ENCODE measurements at places on chromosomes 16 and 17.

DNA sequence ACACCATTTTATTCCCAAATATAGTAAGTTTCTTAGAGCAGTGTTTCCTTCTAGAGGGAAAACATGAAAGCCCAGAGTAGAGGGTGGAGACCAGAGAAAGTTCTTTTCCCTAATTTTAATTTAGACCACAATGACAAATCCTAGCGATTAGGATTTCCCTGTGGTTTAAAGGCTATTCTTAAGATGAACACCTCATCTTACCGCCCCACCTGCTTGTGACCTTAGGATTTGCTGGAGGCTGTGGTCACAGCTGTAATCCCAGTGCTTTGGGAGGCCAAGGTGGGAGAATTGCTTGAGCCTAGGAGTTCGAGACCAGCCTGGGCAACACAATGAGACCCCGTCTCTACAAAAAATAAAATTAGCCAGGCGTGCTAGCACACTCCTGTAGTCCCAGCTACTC is 51.1 kb downstream of the GPRC5B start:
- DNase-seq = no peak

DNA sequence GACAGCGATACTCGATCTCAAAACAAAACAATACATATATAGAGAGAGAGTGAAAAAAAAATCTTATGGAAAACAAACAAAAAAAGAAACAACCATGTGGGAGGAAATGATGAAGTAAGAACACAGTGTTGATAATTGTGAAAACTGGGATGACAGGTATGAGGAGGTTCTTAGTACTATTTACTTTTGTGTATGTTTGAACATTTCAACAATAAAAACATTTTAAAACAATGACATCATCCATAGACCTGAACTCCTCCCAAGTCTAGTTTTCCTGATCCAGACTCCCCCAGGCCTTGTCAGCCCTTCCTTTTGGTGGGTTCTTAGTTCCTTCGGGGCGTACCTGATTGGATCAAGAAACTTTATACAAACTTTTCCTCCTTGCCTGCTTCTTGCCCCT is 51.7 kb downstream of the CCDC42 start:
- no peak for DNase-seq

DNA sequence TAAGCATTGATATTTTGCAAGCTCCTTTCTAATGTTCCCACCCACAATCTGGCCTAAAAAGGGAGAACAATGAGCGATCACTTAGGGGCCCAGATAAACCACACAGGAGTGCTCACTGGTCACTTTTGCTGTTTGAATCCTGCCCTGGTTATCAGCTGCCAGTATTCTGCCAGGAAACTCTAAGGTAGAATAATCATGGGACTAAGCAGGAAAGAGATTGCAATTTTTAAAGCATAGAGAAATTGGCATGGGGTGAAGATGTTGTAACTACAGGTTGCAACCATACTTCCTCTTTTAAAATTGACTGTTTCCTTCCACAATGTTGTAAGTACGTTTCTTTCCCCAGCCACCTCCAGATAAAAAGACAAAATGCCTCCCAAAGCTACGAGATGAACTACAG is 251.2 kb upstream of the CDH11 start:
- no peak for DNase-seq

DNA sequence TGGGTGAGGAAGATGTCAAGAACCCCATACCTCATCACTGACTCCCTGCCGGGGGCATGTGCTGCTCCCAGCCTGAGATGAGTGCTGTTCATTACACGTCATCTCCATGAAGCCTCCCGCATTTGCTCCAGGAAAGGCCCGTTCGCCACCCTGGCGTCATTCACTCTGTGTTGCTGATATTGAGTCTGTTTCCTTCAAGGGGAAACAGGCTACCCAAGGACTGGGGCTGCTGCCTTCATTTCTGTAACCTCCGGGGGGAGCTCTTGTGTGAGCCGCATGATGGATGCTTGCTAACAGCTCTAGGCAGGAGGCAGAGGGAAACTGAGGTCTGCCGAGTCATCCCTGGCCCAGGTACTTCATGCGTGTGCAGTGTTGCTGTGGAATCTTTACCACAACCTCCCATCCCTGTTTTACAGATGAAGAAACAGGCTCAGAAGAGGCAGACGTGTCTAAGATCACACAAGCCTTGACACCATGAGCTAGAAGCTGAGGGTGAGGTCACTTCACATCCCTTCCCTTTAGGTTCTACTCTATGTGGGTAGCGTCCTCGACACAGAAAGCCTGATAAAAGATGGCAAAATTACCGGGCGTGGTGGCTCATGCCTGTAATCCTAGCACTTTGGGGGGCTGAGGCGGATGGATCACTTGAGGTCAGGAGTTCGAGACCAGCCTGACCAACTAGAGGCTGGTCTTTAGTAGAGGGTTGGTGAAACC is 3.5 kb upstream of the ARMC5 start:
- DNase-seq = no peak

- DNase-seq = peak; percentile 81
Observed at GRCh38 chr17:59753522-59754467, 46.3 kb downstream of the VMP1 start.

GRCh38 chr17:65683428-65683827 is 122.0 kb upstream of the AXIN2 start:
- no peak for DNase-seq

GRCh38 chr17:31004160-31004559 is 33.3 kb downstream of the RNF135 start:
- no peak for DNase-seq

DNA sequence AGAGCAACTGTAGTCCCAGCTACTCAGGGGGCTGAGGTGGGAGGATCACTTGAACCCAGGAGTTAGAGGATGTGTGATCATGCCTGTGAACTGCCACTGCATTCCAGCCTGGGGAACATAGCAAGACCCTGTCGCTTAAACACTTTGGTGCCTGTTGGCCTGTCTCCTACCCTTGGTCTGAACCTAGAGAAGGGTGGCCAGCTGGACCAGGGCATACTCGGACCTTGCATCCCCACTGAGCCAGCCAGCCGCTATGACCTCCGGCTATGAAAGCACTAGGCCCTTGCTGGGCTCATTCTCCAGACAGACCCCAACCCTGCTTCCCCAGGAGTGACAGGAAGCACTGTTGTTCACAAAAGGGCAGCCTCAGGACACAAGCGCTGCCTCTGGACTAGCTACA is 4.6 kb downstream of the IFT20 start:
- no peak for DNase-seq
